ENCODE measurements at places on chromosomes 2 and 18.
A peak's percentile ranks its signal among the peaks of the same experiment; 100 is the strongest.

- no peak for DNase-seq
- no peaks in the 10 kb centered on the region for H3K36me3 ChIP-seq
- no peaks in the 10 kb centered on the region for H3K4me1 ChIP-seq
- H3K27ac ChIP-seq: no peak overlapping the region
- no peak overlapping the region for H3K4me3 ChIP-seq
- H3K27me3 ChIP-seq: no peaks in the 10 kb centered on the region
Observed at GRCh38 chr18:69599377-69599776, 198.7 kb downstream of the DOK6 start.

DNA sequence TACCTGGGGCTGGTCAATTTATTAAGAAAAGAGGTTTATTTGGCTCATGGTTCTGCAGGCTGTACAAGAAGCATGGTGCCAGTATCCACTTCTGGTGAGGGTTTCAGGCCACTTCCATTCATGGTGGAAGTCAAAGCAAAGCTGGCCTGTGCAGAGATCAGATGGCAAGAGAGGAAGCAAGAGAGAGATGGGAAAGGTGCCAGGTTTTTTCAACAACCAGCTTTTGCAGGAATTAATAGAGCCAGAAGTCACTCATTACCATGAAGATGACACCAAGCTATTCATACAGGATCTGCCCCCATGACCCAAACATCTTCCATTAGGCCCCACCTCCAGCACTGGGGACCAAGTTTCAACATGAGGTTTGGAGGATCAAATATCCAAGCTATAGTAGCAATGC is 56.8 kb upstream of the ST3GAL5 start:
- H3K4me3 ChIP-seq: no peak overlapping the region
- H3K36me3 ChIP-seq: no peaks in the 10 kb centered on the region
- DNase-seq: no peak
- no peak overlapping the region for H3K27ac ChIP-seq
- peaks cover 22% of the 10 kb centered on the region for H3K4me1 ChIP-seq

- no peaks in the 10 kb centered on the region for H3K4me1 ChIP-seq
- DNase-seq: no peak
- H3K27me3 ChIP-seq: no peaks in the 10 kb centered on the region
Observed at GRCh38 chr2:176592216-176592615, 323.0 kb downstream of the MTX2 start.

DNA sequence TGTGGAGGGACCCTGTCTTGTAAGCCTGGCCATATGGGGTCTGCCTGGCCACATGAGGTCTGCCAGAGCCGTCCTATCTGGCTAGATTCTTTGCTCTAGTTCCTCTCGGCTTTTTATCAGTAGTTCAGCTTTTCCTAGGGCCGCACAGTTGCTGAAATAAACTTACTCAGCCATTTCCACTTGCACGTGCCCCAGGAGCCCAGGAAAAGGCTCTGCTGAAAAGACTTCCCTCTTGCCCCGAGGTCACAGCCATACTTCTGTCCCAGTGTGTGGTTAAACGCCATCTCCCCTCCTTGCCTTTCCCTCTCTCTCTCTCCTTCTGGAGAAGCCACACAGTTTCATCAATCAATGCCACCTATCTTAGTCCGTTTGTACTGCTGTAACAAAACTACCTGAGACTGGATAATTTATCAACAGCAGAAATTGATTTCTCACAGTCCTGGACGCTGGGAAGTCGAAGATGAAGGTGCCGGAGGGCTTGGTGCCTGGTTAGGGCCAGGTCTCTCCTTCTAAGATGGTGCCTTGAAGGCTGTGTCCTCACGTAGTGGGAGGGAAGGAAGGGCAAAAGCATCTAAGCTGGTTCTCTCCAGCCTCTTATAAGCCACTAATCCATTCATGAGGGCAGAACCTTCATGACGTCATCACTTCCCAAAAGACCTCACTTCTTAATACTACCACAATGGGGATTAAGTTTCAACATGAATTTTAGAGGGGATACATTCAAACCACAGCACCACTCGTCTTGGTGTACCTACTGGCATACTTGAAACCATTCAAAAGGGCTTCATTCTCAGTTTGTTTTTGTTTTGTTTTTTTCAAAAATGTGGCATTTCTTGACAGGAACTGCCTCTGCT is 11.2 kb upstream of the GALM start:
- no peak overlapping the region for H3K27ac ChIP-seq
- peak; percentile 40 for DNase-seq
- H3K27me3 ChIP-seq: no peaks in the 10 kb centered on the region
- H3K36me3 ChIP-seq: no peaks in the 10 kb centered on the region
- H3K4me3 ChIP-seq: no peak overlapping the region
- H3K4me1 ChIP-seq: peaks cover 10% of the 10 kb centered on the region

DNA sequence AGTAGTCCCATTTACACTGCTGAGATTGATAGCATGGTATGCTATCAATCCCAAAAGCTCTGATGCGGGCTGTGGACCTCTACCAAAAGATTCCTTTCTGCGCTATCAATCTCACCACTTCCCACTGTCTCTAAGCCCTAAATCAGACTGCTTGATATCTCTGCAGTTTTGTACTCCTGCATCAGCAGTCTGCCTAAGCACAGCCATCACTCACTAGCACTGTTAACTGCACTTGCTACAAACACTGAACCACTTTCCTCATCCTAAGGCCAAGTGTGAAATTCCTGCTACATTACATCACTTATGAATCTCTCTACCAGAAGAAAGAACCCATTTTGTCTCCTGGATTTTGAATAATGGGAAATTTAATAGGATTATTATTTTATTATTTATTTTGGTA is 237.0 kb downstream of the HNMT start:
- H3K36me3 ChIP-seq: no peaks in the 10 kb centered on the region
- DNase-seq: no peak
- no peak overlapping the region for H3K27ac ChIP-seq
